ENCODE measurements at places on chromosomes 11 and 22.

- DNase-seq, result no peak
These were observed 11.4 kb downstream of the AASDHPPT start for GRCh38 chr11:106088896-106089295.

GRCh38 chr11:117176186-117176585, 2.4 kb upstream of the SIDT2 start:
- no peak for DNase-seq

- peak; percentile 86 for DNase-seq
These were observed at the start of gene TANGO2 for GRCh38 chr22:20020533-20021195. TSS of gene TANGO2 (plus strand) at chr22:20021110. CDS start at chr22:20036799, 15,689 bp downstream.

- DNase-seq, result peak; percentile 49
These were observed 961 bp downstream of the IPO7 start for GRCh38 chr11:9385327-9385899.

- no peak for DNase-seq
These were observed 64.6 kb downstream of the EXT2 start for GRCh38 chr11:44159848-44160721.

DNA sequence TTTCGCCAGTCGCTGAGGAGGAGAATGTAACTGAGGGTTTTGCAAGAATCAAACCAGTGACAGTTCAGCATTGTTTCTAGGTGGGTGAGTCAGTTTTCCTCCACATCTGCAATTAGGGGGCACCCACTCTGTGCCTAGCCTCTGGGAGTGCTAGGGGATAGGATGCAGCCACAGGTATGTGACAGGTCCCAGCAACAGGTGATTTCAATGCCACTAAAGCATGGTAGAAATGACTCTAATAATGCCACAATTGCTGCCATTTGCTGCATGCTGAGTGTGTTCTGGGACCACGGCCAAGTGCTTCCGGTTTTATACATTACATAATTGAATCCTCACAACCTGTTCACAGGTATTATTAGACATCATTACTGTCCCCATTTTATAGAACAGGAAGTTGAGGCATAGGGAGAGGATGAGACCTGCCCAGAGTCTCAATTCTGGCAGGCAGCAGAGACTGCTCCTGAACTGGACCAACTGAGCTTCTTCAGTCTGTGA, 556 bp downstream of the CRYBB2 start:
- DNase-seq, result no peak

GRCh38 chr22:44425694-44426045, 72.4 kb downstream of the RTL6 start:
- no peak for DNase-seq

DNA sequence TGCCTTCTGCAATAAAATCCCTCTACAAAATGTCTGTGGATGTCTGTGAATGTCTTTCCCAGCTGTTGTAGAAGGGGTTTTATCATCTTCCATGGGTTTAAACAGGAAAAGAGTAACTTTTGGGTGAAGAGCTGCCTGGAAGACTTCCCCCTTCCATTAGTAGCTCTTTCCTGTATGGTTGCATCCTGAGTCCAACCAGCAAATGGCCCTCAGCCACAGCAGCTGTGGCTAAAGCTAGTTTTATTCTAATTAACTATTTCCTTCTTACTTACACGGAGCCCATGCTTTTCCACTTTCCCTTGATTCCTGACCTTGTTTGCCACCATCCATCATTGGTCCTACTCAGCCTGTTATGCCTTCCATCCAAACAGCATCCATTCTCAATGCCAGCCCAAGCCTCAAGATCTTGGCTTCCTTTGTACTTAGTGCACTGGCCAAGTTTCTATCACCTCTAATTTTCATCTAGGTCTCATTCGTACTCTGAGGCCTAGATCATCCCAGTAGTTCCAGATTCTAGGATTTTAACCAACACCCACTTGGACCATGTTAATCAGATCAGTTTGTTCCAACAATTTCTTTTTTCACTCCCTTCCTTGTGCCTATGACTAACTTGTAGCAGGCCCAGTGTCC, 41.5 kb upstream of the CADM1 start:
- DNase-seq, result no peak

- no peak for DNase-seq
These were observed 76.1 kb downstream of the CABIN1 start for GRCh38 chr22:24087071-24087795.

GRCh38 chr11:35197292-35197691, 58.3 kb downstream of the CD44 start:
- no peak for DNase-seq
